NT2/D1 (cell line): ENCODE measurements at places on chromosomes 2 and 18.
A peak's percentile ranks its signal among the peaks of the same experiment; 100 is the strongest.

DNA sequence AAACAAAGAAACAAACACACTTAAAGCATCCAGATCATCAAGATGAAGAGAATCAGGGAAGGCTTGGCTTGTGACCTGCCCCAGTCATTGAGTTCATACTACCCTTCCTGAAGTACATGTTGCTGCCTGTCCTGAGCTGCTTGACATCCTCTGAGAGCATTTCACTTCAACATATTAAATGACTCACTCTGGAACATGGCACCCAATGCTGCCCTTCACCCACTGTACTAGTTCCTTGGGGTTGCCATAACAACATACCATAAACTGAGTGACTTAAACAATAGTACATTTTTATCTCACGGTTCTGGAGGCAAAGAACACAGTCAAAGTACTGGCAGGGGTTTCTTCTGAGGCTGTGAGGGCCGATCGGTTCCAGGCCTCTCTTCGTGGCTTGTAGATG lies 371.3 kb downstream of the RNF144A start:
- DNase-seq, result no peak

GRCh38 chr2:31831585-31831984 lies 179.2 kb downstream of the MEMO1 start:
- no peak for DNase-seq

GRCh38 chr18:50729986-50730385 lies 89.8 kb downstream of the MRO start:
- DNase-seq, result no peak

DNA sequence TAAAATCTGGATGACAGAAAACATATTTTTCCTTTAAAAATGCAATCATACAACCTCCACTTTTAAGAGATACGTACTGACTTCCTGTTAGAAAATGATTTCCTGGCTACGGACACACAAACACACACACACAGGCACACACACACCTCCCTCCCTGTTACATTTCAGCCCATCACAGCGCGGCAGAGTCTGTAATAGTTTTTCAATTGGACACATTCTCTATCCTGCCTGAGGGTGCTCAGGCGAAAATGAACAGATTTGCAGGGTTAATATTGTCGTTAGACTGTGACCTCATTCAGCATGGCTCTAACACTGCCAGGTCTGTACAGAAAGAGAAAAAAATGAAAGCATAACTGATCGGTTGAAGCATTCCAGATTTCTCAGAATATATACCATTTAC lies 45.0 kb downstream of the KCTD1 start:
- DNase-seq, result no peak

GRCh38 chr2:6800553-6800952 lies 65.2 kb downstream of the CMPK2 start:
- DNase-seq, result no peak

- DNase-seq, result no peak
Observed at GRCh38 chr18:23240609-23240930, 105.3 kb downstream of the CABLES1 start.

- DNase-seq, result no peak
Observed at GRCh38 chr18:49884959-49885358, 71.6 kb upstream of the ACAA2 start.

DNA sequence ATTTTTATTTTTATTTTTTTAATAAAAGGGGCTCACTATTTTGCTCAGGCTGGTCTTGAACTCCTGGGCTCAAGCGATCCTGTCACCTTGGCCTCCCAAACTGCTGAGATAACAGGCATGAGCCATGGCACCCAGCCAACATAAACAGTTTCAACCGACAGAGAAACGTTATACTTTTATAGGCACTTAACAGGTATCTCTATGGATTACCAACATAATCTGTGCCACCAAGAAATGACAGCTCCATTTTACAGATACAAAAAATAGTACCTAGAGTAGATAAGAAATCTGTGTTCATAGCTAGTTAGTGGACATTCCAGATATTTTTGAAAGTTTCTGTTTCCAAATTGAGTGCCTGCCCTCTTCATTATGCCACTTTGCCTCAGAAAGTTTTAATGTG lies 1316.7 kb downstream of the LRP1B start:
- DNase-seq, result no peak

DNA sequence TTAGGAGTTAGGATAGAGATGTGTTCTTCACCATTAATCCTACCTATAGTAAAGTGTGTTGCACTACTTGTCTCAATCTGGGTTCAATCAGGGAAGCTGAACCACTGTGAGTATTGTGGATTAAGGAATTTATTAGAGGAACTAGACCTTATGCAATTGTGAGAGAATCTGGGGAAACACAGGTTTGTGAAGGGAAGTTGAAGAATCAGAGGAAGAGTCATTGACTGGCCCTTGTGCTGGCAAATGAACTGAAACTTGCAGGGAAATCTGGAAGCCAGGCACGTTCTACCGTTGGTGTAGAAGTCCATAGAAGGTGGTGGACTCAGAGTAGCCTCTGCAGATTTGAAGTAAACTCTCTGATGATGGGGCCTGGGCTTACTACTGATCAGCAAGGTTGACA lies 44.7 kb upstream of the HK2 start:
- no peak for DNase-seq

GRCh38 chr18:4017480-4017879 lies 437.6 kb downstream of the DLGAP1 start:
- no peak for DNase-seq

GRCh38 chr18:2169656-2170055 lies 401.6 kb downstream of the METTL4 start:
- DNase-seq, result no peak

GRCh38 chr2:41937464-41937906 lies 110.3 kb upstream of the PKDCC start:
- peak; percentile 97 for DNase-seq

GRCh38 chr2:207847098-207847806 lies 77.5 kb upstream of the FZD5 start:
- DNase-seq, result no peak

GRCh38 chr2:85314884-85315242 lies 12.9 kb downstream of the TGOLN2 start:
- DNase-seq, result no peak

- no peak for DNase-seq
Observed at GRCh38 chr2:205908212-205909183, 177.5 kb downstream of the INO80D start.

- DNase-seq, result no peak
Observed at GRCh38 chr2:234861841-234862735, 89.7 kb upstream of the SH3BP4 start.

- no peak for DNase-seq
Observed at GRCh38 chr18:42922363-42922762, 193.1 kb downstream of the RIT2 start.

- DNase-seq, result no peak
Observed at GRCh38 chr2:187307606-187308005, 140.4 kb downstream of the CALCRL start.

DNA sequence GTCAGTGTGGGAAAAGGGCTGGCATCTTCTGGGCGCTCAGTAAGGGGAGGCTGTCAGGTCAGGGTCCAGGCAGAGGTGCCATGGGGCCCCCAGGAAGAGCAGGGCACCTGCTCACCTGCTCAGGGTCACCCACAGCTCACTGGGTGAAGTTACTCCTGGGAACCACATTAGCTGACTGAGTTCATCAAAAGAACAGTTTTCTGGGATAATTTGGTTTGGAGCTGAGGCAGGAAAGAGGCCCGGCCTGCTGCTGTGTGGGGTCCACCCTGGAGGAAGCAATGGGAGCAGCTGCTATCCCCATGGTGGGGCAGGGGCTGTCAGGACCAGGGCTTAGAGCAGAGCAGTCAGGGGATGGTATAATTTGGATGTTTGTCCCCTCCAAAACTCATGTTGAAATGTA lies 97.2 kb upstream of the GPC1 start:
- no peak for DNase-seq

GRCh38 chr2:10579876-10580514 lies 109.8 kb downstream of the NOL10 start:
- no peak for DNase-seq

- no peak for DNase-seq
Observed at GRCh38 chr2:159737917-159738296, 25.6 kb downstream of the MARCHF7 start.

DNA sequence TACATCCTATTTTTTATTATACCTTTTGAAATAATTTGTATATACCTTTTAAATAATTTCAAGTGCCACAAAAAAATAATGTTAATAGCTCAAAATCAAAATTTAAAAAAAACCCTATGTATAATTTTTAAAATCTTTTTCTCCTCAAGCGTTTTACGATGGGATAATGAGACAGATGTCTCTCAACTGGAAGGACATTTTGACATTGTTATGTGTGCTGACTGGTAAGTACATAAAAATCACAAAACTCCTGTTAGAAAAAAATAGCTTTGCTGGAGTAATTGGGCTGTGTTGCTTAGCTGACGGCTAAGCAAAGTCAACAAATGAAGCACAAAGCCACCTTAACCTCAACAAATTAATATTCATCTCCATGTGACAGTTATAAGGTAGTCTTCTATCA lies 198.0 kb upstream of the SIX3 start:
- no peak for DNase-seq

GRCh38 chr2:207567671-207568070 lies 37.9 kb downstream of the CREB1 start:
- no peak for DNase-seq

GRCh38 chr18:10486362-10486761 lies 31.9 kb downstream of the APCDD1 start:
- DNase-seq, result no peak

- DNase-seq, result no peak
Observed at GRCh38 chr18:6493194-6493593, 78.5 kb upstream of the L3MBTL4 start.

GRCh38 chr2:151943461-151943860 lies 115.2 kb upstream of the ARL5A start:
- DNase-seq, result no peak

- DNase-seq, result no peak
Observed at GRCh38 chr2:237604960-237605359, 14.4 kb upstream of the RAB17 start.

DNA sequence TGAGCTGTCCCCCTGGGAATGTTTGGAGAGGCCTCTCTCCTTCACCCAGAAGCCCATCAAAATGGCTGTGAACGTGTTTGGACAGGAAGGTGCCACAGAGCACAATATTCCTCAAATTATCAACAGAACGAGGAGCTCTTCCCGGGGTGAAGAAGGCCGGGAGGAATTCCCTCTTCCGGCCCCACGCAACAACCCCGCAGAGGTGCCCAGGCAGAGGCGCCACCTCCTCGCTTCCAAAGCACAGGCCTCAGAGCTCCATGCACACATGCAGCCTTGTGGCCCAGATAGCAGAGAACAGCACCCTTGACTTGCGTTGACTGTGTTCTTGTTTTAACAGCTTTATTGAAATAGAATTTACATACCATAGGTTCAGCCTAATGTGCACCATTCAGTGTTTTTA lies 152.5 kb upstream of the SALL3 start:
- no peak for DNase-seq

DNA sequence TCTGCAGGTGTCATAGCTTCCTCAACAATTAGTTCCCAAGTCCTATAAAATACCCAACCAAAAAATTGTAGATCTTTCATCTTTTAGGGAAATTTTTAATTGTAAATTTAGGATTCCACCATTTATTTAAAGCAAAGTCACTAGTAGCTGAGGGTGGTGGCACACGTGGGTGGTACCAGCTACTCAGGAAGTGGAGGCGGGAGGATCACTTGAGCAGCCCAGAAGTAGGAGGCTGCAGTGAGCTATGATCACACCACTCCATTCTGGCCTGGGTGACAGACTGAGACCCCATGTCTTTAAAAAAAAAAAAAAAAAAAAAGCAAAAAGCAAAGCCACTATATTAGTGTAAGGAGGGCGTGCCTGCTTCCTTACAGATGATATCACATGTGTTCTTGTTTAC lies 60.3 kb upstream of the GREB1L start:
- no peak for DNase-seq

- DNase-seq, result no peak
Observed at GRCh38 chr18:51192696-51193095, 4.8 kb downstream of the MEX3C start.

DNA sequence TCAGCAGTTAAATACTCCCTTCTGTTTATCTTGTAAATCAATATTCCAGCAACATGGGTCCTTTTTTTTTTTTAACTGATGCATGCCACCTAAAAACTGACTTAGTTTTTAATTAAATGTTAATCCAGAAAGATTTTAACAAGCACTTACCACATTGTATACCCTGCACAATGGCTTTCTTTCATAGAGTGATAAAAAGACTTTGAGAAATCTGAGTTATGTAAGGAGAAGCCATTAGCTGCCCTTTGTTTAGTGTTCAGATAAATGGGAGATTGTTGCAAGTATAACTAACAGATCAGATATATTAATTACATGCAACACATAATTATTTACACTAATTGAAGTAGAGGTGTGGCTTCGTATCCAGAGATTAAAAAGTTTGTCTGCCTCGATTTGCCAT lies 22.7 kb upstream of the NFATC1 start:
- DNase-seq, result no peak

DNA sequence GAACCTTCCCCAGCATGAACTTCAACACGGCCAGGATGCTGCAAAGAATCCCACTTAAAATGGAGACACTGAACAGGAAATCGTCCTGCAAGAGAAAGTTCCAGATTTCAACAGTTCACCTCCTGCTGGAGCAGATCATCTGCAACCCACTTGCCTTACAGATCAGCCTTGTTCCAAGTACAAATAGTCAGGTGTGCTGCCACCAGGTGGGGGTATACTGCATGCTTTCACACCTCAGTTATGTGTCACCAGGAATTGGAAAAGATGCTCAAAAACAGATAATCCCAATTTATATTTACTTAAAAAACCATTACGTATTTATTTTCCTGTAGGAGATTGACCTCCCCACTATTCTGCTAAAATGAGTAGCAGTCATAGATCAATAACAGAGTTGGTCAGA lies 212.3 kb downstream of the MGAT5 start:
- peak; percentile 54 for DNase-seq

DNA sequence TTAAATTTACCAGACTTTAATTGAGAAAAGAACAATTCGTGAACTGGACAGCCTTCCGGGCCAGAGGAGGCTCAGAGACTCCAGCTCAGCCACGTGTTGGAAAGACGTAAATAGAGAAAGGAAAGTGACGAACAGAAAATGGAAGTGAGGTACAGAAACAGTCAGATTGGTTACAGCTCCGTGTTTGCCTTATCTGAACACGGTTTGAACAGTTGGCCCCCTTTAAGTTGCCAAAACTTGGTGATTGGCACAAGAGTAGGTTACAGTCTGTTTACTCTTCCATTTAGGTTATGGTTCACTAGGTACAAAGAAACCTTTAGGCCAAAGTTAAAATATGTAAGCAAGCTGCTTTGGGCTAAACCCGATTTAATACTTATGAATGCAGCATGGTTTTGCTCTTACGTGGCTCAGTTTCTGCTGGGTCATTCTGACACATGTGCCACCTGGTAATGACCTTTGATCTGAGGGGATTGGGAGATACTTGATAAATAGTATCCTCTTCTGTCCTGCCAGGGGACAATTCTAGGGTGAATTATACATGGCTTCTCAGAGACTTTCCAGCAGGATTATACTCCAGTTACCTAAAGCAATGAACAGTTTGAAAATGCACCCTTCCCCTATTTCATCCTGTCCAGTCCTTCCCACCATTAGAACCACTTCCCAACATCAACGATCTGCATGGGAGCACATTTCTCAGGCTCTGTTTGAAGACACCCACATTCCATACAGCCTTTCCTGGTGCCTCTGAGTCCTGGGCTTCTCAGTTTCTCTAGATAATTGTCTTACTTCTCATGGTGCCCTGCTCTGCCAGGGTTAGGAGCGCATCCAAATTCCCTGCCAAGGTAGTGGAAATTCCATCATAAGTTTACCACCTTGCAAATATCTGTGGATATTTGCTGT lies 65.1 kb upstream of the TGIF1 start:
- no peak for DNase-seq

- DNase-seq, result no peak
Observed at GRCh38 chr2:75545387-75545786, 15.4 kb downstream of the EVA1A start.

GRCh38 chr2:14615760-14616159 lies 16.8 kb upstream of the LRATD1 start:
- no peak for DNase-seq

GRCh38 chr18:73245345-73245744 lies 377.6 kb upstream of the NETO1 start:
- peak; percentile 46 for DNase-seq
